ENCODE measurements at places on chromosomes 4 and X.

GRCh38 chrX:150005027-150005426 lies 66.7 kb upstream of the EOLA2 start:
- no peak for DNase-seq

GRCh38 chrX:1205681-1206611 lies 6.5 kb downstream of the CRLF2 start:
- DNase-seq, result peak; percentile 7

DNA sequence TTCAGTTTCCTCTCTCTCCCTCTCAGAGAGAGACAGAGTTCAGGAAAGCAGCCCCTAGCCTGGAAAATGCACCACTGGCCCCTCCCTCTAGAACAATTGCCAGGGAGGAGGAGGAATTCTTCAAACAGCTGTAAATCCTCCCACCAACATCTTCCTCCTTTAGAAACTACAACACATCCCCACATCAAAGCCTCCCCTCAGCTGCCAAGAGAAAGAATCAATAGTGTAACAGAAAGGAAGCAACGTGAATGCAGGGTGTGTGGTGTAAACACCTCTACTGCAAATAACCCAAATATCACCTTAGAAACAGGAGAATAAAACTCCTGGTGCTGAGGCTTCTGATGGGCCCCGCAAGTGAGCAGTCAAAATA lies 249.9 kb upstream of the GATB start:
- DNase-seq, result no peak

DNA sequence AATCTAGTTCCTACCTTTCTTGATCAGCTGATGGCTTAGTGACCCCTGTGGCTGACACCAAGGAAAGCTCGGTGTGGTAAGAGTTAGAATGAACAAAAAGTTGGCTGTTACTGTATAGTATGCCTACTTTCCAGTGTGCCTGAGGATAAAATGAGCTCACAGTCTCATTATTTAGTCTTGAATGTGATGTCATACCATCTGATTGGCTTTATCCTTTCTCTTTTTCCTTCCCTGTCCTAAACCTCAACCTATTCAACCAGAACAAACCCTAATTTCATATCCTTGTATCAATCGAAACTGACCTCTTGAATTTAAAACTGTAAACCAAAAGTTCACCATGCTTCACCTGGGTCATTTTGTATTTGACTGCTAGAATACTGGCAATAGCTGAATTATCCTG lies 156.4 kb downstream of the PPARGC1A start:
- no peak for DNase-seq

GRCh38 chrX:134244043-134244442 lies 7.1 kb downstream of the CCDC160 start:
- DNase-seq, result no peak

DNA sequence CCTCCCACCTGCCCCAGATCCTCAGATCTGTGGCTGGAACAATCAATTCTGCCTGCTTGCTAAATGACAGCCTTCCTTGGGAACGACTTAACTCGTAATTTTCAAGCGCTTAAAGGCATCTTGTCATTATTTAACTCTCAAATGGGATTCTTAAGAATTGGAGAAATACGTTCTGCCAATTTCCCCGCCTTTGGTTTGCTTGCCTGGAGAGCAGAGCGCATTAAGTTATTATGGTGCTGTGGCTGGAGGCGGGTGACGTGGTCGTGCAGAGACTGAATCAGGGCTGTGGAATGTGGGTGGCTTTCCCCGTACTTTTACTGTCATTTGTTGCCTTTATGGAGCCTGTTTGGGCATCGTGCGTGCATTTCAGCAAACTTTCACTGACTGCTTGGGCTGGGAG lies 78.9 kb upstream of the PSAPL1 start:
- DNase-seq, result no peak

DNA sequence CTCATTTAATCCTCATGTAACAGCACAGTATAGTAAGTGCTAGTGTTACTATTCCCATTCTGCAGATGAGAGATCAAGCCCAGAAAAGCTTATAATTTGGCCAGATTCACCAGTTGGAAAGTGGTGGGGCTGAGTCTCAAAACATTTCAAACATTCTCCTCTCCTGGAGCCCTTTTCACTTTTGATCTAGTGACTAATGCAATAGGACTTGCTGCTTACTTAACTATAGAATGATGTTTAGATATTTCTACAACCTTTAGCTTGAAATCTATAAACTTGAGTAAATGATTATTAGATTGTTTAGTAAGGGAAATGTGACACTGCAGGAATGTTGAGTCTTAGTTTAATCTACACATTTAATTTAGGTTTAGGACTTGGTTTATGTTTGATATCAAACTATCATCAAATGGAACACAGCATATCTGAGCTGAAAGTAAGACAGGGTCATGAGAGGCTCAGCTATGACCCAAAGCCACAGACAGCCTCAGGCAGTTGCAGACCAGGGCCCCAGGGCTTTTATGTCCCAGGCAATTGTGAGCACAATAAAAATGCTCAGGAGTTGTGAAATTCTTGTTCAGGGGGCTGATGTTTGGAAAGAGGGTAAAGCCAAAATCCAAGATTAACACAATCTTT lies 199.5 kb upstream of the HS3ST1 start:
- DNase-seq, result no peak

GRCh38 chr4:166198041-166198440 lies 325.0 kb downstream of the TLL1 start:
- no peak for DNase-seq

GRCh38 chrX:10242026-10242425 lies 85.3 kb downstream of the CLCN4 start:
- DNase-seq, result no peak

- DNase-seq, result no peak
Observed at GRCh38 chrX:42491137-42491907, 286.6 kb downstream of the PPP1R2C start.

DNA sequence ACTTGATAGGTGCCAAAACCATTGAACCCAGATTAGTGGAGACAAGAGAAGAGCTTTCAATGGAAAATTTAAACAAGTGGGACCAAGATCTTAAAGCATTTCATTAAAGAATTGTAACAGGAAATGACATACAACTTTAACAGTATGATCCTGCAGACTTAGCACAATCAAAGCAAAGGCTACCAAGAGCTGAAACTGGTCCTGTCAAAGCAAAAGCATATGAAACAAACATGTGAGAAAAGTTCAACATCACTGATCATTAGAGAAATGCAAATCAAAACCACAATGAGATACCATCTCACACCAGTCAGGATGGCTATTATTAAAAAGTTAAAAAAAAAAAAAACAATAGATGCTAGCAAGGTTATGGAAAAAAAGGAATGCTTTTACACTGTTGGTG lies 425.6 kb downstream of the IL1RAPL1 start:
- no peak for DNase-seq

- no peak for DNase-seq
Observed at GRCh38 chr4:24212642-24213041, 322.8 kb upstream of the PPARGC1A start.
